ENCODE measurements at places on chromosomes 4 and X.

DNA sequence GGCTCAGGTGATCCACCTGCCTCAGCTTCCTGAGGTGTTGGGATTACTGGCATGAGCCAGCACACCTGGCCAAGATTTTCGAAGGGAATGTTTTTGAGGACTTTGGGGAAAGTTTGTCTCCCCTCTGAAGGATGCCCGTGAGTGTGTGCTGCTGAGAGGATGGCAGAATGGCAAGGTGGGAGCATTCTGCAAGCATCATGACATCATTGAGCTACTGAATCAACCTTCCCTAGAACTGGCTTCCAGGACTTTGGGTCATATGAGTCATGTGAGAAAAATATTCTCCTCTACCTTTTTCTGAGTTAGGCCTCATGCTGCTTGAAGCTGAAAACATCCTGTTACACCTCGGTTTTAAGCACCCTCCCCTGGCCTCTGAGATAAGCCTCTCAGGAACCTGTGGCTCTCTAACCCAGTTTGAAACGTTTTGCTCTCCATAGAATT, 31.0 kb downstream of the TMEM131L start:
- DNase-seq, result no peak

DNA sequence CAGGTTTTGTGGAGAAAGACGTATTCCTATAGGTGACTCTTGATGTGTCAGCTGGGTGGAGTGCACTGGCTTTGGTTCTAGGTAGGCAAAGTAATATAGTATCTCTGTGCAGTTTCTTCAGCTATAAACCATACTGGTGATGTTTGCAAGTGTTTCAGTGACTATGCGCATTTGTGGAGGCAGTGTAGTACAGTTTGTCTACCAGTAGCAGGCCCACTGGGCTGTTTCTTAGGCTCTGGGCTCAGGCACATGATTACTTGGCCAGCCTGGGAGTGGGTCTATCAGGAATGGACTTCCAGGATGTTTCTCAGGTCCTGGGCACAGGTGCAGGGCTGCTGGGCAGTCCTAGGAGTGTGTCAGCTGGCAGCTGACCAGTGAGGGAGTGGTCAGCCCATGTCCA, 51.9 kb upstream of the INTU start:
- no peak for DNase-seq

GRCh38 chr4:169716677-169717076, 41.1 kb downstream of the HPF1 start:
- no peak for DNase-seq

DNA sequence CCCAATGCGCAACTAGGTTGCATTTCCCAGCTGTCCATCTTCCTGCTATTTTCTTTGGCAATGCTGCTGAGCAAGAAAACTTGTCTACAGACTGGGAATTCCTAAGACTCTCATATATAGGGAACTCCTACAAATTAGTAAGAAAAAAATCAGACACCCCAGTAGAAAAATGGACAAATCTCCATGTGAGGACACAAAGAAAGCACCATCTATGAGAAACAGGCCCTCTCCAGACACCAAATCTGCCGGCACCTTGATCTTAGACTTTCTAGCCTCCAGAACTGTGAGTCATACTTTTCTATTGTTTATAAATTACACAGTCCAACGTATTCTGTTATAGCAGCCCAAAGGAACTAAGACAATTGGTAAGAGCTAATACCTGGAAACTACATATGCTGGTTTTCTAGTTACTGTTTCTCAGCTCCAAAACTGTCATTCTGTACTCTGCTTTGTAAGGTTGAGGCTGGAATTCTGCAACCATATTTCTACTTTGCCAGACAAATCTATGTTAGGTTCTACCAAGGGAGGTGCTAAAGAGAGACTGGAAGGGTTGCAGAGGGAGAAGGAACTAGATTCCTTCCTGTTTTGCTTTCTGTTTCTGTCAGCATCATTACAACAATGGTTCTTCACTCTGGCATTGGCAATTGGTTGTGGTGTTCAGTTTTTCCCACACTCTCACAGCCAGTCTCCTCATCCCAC, 35.7 kb upstream of the FAM241A start:
- DNase-seq, result no peak

DNA sequence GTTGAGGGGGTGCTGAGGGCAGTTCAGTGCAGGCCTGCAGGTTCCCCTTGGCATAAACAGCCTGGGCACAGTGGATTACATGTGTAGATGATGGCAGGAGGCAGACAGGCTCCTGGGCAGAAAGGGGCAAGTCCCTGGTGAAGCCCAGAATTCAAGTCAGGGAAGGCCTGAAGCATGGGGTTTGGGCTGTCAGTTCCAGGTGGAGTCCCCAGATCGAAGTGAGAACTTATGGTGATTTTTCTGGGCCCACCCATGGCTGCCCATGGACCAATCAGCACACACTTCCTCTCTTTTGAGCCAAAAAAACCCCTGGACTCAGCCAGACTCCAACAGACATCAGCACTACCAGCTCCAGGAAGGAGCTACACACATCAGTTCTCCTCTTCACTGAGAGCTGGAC, 529.1 kb downstream of the PPARGC1A start:
- DNase-seq, result no peak

- peak; percentile 77 for DNase-seq
Observed at GRCh38 chr4:83110970-83111750, 3.4 kb downstream of the PLAC8 start.

DNA sequence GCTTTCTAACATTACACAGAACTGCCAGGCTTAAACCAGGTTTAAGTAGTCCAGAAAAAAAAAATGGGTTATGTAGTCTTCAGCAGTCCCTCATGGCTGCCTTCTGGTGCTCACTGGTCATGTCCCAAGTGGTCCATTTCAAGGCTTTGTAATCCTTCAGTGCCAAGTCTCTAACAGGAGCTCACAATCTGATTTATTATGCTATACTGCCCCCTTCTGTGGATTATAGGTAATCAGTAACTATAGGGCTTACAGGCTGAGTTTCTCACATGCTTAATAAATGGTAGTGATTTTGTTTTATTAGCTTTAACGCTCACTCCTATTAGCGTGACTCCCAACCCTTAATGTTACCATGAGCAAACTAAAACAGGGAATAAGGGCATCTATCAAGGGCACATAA, 92.5 kb upstream of the EDA2R start:
- DNase-seq, result peak; percentile 1

DNA sequence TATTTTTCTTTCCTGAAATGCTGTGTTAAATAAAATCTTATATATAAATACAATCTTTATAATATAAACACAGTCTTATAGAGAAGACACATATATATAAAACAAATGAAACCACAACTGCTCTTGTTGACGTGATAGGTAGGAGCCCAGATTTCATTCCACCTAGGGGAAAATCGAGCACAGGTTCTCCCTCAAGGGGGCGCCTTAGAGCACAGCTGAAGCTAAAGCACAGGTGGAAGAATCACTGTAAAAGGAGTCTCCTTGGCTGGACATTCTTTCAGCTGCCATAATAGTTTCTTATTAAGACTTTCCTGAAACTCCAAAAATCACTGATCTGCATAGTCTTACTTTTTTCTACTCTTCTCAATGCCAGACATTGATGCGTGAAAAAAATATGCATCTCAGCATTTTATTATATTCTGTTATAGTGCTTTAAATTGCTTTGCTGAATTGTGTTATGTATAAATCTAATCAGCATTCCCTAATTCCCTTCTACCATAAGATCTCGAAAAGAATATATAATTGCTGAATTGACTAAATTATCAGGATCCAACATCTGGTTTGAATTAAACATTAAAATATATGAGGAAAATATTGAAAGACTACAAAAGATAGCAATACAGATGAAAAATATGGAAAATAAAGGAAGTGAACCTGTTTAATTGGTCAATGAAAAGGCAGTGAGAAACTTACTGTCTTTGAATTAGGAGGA, 25.5 kb upstream of the RXFP1 start:
- DNase-seq, result no peak

DNA sequence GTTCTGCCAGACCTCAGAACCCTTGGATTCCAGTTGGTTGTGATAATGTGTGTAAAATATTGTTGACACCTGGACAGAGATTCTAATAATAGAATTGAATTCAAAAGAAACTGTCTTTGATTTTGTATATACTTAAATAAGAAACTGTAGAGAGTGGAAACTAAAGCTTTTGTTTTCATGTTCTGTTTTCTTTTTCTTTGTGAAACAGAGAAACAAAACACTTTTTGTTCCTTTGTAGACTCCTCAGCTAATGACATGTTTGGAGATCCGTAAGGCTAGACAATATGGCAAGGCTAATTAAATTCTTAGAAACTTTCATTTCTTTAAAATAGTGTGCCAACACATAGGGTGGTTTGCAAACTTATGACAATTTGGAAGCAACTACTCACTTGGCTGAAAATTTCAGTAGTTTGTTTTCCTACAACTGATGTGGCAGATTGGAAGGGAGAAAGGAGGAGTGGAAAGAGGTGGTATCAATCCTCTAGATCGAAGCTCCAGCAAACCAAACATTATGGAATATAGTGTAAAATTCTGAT, 90.9 kb upstream of the FAT1 start:
- DNase-seq, result no peak

DNA sequence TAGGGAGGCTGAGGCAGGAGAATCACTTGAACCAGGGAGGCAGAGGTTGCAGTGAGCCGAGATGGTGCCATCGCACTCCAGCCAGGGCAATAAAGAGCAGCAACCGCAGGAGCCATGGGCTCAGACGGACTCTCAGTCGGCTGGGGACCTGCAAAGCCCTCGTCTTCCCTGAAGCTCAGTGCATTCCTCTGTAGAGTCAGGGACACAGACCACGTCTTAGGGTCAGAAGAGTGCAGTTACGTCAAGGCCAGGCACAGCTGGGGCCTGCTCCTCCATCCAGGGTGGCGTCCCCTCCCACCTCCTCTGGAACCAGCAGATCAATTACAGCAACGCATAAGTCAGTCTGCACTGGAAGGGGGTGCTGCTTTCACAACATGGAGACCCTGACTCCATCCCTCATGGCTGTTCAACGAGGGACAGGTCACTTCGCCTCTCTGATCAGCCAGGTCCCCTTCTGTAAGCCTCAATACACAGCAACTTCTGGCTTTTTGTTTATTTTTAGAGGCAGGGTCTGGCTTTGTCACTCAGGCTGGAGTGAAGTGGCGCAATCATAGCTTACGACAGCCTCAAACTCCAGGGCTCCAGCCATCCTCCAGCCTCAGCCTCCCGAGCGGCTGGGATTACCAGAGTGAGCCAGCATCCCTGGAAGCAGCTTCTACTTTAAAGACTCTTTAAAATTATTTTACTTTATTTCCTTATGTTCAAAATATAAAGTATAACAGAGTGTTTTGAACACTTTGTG, 76.4 kb downstream of the ZFYVE28 start:
- DNase-seq, result no peak

DNA sequence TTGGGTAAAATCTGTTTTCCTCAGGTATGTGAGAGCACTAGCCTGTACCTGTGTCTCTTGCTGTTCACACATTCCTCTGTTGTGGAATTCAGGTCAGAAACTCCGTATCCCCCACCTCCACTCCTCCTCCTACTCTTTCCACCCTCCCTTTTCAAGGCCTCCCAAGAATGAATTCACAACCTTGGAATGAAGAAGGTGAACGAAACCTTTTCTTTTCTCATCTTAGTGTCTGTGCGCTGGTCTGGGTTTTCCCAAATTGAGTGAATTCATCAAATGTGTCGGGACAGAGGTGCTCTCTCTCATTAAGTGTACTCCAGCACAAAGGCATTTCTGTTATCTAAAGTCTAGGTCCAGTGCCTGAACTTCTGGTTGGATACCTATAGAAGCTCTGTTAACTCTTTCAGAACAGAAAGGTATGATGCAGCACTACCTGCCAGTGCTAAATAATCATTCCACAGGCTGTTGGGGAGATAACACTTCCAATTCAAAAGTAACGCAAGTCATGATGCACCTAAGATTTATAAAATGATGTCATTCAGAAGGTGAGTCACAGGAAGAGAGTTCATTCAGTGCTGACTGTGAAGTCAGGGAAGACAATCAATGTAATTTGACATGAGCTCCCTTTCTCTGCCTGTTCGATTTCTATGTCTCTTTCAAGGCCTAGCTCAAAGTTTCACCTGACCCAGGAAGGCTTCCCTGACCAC, 41.9 kb downstream of the COL4A6 start:
- DNase-seq, result no peak

- DNase-seq, result no peak
Observed at GRCh38 chr4:145812919-145813318, 125.7 kb downstream of the ZNF827 start.

GRCh38 chrX:45524805-45525204, 324.1 kb upstream of the DIPK2B start:
- no peak for DNase-seq

DNA sequence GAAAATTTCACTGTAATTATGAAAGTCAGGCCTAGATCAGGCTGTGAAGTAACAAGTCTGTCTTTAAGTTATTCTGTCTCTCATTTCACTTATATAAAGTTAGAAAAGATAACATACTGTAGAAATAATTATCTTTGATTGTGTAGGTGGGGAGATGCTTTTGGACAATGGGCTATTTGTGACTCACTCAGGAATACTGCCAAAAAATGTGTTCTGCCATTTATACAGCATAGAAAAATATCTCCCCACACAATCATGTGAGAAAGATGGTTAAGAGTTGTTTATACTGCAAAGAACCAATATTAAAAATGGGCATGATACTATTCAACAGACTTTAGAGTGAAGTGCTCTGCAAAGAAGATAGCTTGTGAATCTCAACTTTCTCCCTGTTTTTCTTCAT, 95.0 kb upstream of the GABRA2 start:
- DNase-seq, result no peak

DNA sequence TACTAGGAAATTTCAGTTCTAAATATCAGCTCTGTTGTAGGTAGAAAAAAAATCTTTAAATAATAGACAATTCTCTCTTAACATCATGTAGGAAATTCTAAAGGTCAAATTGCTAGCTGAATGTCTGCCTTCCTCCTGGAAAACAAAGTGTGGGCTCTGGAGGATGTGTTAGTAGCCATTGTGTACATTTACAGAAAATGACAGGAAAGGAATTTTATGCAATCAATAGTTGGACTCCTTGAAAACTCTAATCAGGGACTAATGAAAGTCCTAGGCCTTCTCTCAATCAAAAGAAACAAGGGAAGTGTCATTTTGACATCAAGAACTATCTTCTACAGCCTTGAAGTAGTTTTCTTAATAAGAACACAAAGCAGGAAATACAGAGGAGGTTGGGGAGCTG, 174.6 kb downstream of the ANKRD50 start:
- no peak for DNase-seq

GRCh38 chr4:7158991-7159390, 33.3 kb upstream of the SORCS2 start:
- DNase-seq, result no peak

DNA sequence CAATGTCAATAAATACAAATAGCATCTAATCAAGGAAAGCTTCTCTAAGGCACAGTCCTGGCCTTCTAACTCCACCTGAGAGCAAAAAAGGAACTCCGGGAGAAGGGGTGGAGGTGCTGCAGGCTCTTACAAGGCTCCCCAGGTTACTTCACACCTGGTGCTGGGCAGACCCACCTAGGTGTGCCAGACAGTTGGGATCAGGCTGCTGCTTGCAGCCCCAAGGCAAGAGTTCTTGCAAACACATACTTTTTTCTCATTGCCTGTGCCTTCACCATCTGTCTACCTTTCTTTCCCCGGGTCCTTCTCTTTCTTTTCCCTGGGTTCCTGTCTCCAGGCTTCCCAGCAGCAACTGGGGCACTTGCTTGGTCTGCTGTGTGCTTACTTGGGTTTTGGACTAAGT, 81.4 kb upstream of the STIM2 start:
- DNase-seq, result peak; percentile 84

All from NCI-H2171 treated with DMSO at 0.1 percent for 48 hours (cell line).